ENCODE measurements at places on chromosomes 7 and 10.

GRCh38 chr10:24438800-24439199, 229.9 kb downstream of the KIAA1217 start:
- no peak for DNase-seq

DNA sequence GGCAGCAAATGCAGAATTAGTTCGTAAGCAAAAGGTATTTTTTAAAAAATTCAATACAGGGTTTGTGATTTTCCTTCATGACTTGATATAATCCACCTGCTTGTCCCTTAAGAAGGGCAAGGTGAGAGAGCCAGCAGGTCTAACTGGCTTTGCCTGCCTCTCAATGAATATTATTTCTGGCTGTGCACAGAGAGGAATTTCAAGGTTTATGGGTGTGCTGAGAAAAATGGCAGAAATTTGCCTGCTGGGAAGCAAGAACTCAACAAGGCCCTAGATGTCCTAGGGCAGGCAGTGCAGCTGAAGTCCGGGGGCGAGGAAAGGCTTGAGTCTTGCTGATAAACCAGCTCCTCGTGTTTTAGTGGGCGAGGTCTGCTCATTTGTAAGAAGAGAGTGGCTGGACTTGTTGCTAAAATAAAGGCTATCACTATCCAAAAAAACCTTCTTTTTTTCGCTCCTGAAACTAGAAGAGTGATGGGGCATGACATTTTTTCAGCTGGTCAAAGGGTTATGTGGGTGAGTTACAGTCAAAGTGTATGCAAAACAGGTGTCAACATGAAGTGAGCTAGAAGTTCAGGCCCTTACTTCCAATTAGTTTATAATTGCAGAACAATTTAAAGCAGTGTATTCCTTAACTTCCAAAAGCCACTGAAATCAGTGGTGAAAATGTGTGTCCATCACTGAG, 385.8 kb upstream of the KLF6 start:
- DNase-seq, result no peak

- DNase-seq, result no peak
Measured at GRCh38 chr7:114070246-114070645, 151.4 kb upstream of the PPP1R3A start.

DNA sequence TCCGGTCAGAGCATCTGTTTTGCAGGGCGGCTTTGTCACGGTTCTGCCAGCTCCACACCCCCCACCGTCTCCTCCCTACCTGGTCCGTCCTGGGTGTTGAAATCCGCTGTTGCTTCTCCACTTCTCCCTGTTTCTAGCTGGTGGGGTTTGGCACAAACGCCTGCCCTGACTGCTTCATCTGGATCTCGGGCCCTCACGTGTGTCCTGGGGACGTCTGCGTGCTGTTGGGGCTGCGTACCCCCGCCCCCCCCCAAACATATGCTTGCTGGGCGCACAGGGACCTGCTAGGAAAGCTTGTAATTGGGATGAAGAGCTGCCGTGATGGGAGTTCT, 11.3 kb downstream of the AMZ1 start:
- DNase-seq, result no peak

GRCh38 chr10:85764108-85764507, 602.5 kb downstream of the GRID1 start:
- DNase-seq, result no peak

DNA sequence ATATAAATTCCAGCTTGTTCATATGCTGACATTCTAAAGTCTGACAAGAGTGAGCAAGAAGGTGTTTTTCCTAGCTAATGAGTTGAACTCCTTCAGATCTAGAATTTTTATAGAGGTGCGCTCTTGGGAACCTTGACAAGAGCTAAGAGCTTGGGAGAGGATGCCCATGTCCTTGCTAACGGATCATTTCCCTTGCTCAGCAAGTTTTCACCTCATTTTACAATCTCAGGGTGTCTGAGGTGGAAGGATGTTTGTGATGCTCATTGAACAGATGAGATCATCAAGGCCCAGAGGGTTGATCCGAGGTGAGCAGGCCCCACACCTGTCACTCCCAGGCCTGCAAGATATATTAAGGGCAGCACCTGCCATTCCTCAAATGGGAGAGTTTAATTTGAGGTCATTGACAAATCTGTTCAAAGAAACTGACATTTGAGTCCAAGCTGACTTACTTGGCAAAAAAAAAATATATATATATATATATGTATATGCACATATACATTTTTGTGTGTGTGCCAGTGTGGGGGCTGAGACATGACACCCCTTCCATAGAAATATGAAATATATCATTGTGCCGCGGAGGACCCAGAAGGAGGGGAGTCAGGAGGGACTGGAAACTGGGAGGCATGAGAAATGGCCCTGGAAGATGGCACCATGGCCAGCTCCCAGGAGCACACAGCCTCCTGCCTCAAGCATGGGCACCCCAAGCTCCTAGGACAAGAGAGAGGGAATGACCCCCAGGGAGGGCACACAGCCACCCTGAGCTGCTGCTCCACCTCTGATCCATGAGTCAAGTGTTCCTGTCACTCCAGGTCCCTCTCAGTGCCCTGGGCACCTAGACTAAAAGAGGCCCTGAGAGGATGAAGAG, 17.3 kb upstream of the TMEM72 start:
- no peak for DNase-seq

DNA sequence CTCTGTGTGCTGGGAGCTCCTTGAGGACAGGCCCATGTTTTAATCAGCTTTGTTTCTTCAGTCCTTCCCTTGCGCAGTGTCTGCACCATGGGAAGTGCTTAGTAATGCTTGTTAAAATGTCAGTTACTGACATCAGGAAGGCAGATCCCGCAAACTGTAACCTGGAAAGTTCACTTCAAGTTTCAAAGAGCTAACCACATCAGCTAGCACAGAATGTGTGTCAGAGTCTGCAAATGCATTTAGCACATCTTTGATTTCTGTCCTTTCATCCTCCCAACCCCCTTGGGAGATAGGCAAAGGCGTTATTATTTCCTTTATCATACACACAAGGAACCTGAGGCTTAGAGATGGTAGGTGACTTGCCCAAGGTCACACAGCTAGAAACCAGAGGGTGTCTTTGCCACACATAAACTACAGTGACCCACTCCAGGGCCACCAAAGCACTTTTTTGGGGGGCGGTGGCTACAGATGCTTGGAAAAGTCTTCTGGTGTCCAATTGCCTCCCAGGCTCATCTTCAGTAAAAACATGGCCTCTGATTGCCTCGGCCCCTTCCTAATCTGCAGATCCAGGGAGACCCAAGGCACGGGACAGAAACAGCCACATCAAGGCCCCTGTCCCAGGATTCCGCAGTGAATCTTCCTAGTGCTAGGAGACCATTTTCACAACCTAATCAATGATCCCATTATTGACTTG, 116.2 kb upstream of the GPR26 start:
- no peak for DNase-seq

DNA sequence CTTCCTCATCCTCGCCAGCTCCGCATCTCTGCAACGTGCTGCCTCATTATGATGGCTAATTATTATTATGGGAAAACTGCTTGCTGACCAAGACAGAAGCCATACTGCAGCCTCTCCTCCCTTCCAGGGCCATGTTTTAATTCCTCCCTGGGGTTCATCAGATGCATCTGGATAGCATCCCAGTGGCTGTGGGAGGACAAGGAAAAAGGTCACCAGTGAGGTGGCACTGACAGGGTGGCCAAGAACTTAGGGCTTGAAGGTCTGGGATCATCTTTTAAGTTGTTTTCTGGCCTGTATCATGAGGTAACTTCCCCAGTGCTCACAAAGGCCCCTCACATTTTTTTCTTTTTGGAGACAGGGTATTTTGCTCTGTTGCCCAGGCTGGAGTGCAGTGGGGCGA, 39.6 kb downstream of the KCNH2 start:
- DNase-seq, result no peak

GRCh38 chr10:52485462-52485861, 171.4 kb downstream of the DKK1 start:
- no peak for DNase-seq

GRCh38 chr7:117875566-117875965, 2.3 kb upstream of the CTTNBP2 start:
- DNase-seq, result no peak

GRCh38 chr7:111855161-111855841, 293.0 kb upstream of the IMMP2L start:
- DNase-seq, result no peak

GRCh38 chr10:103824281-103824680, 31.1 kb downstream of the SH3PXD2A start:
- DNase-seq, result no peak

DNA sequence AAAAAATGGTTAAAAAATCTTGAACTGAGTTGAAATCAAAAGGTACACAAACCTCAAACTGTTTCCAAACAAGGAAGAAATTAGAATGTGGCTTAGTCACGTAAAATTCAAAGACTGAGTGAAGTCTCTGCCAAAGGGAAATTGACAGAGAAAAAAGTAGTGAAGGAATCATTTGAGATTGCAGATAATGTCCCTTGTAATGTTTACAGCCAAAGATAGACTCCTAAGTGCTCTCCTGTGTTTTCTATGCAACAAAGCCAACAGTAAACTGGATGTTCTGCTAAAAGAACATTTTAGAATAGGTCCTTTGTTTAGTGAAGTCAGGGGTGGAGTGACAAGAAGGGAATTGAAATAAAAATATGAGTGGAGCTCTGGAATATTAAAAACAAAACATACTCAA, 117.9 kb downstream of the ITGA8 start:
- DNase-seq, result no peak

DNA sequence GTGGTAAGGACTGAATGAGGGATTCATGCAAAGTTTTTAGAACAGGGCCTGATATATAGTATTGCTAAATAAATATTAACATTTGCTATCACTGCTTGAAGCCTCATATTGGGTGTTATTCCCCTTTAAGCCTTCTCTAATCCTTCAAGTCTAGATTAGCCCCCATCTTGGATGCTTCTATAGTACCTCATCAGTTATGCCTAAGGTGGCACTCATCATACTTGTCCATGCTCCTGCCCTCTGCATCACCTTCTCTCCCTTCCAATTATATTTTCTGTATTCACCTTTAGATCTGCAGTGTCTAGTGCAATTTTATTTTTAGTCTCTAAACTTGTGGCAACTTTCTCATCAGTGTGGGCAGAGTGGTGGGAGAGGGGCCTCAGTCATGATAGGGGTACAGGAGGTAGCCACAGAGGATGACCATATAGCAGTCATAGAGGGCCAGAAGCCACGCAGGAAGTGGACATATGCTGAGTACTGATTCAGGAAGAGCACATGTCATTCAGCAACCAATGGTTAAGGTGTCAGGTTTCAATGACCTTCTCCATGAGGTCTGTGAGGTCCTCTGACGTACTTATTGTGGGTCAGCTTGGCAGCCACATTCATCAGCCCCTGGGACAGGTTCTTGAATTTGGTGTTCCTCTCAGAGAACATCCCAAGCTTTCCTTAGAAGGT, 2.5 kb downstream of the ENTPD1 start:
- DNase-seq, result no peak

- no peak for DNase-seq
Measured at GRCh38 chr7:55212838-55213237, 152.3 kb upstream of the LANCL2 start.

- no peak for DNase-seq
Measured at GRCh38 chr7:109003742-109004141, 434.1 kb downstream of the DNAJB9 start.

DNA sequence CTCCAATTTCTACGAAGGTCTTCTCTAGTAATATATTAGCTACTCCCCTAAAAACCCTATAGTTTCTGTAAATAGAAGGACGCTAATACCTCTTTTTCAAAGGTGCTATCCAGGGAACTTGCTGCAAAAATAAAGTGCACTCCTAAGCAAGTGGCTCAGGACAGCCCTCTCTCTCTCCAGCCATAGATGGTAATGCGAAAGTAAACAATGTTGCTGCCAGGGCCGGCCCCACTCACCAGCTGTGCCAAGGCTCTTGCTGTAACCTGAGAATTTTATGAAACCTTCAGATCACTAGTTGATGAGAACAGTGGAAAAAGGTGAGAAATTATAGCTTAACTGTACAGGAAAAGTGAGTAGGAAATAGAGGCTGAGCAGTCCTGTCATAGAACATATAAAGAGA, 10.9 kb upstream of the TAS2R39 start:
- no peak for DNase-seq

- DNase-seq, result no peak
Measured at GRCh38 chr7:140267381-140268226, 90.8 kb upstream of the KDM7A start.

DNA sequence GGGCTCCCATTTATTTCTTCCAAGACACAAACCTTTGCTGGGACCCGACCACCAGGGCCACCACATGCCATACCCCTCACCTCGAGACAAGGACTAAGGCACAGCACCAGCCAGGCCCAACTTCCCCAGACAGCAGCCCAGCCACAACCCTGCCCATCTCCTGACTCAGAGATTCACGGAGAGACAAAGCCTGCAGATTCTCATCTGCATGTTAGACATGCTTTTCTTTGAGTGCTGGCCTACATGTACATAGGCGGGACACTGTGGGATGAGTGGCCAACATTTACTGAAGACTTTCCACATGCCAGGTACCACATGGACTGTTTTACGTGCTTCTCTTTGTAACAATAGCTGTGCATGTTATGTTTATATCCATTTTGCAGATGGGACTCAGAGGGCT, 221.3 kb upstream of the ZMIZ1 start:
- no peak for DNase-seq

- DNase-seq, result no peak
Measured at GRCh38 chr10:82796510-82796909, 921.5 kb downstream of the NRG3 start.

- no peak for DNase-seq
Measured at GRCh38 chr10:14565199-14565598, 209.5 kb downstream of the FAM107B start.

DNA sequence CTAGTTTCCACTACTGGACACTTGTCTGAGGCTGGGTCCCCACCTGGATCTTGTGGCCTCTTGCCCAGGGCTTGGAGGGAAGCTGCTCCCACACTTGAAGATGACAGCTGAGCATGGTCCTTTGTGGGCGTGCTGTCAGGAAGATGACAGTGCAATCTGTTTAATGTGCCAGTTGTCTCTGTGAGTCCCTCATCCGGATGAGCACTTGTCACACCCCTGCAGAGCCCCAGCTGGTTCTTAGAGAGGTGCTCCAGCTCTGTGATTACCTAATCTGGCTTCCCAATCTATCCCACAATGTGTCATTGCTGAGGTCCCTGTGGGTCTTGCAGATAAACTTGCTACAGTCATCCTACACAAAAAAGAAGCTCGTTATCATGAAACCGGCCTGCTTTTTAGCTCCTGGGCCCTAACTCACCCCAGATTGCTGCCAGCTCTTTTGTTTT, 34.8 kb upstream of the CCSER2 start:
- no peak for DNase-seq

DNA sequence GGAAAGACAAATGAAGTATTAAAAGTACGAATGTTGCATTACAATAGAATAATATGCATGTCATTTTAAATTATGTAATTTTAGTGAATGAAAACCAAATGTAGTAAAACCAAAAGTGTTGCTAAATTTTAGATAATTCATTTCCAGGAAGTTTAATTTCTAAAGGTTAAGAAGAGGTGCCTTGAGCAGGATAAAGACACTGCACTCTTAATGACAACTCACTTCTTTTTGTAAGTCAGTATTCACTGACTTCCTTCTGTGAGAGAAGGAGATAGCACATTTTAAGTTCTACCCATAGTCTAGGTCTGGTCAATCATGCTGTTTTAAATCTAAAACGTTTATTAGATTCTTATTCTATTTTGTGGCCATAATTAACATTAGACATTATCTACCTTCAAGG, 160.2 kb downstream of the CRPPA start:
- DNase-seq, result no peak

Measured in stimulated activated CD8-positive, alpha-beta memory T cell treated with anti-CD3 and anti-CD28 coated beads, Interleukin-15, amount 100 ng/mL, for 24 hours (primary cell).